ENCODE measurements at places on chromosomes 12 and 14. TPM values are rescaled to one million over a fixed set of nuclear protein-coding genes. Genes with fewer than 3 reads are reported as not detected.

The PRH2 gene
- total RNA-seq, result not detected

The BMP4 gene
- 0.25 TPM for total RNA-seq

The APOF gene
- total RNA-seq, result not detected

The MIP gene
- total RNA-seq, result not detected

The SLC25A21 gene
- not detected for total RNA-seq

The FLRT2 gene
- total RNA-seq, result not detected

The SYNDIG1L gene
- total RNA-seq, result not detected

The EPS8 gene
- 3.0 TPM for total RNA-seq

The BAZ1A gene
- total RNA-seq, result 53.8 TPM

The HCAR1 gene
- total RNA-seq, result 0.46 TPM

The PNMA1 gene
- total RNA-seq, result 19.9 TPM

The ATXN2 gene
- 36.7 TPM for total RNA-seq

All from activated naive CD4-positive, alpha-beta T cell treated with anti-CD3 and anti-CD28 coated beads, Interleukin-2, amount 10 ng/mL, durations not matched to agents 5 hours and 36 hours (primary cell).